NCI-H69 (cell line): ENCODE measurements at places on chromosomes 6 and 20.
A peak's percentile ranks its signal among the peaks of the same experiment; 100 is the strongest.

DNA sequence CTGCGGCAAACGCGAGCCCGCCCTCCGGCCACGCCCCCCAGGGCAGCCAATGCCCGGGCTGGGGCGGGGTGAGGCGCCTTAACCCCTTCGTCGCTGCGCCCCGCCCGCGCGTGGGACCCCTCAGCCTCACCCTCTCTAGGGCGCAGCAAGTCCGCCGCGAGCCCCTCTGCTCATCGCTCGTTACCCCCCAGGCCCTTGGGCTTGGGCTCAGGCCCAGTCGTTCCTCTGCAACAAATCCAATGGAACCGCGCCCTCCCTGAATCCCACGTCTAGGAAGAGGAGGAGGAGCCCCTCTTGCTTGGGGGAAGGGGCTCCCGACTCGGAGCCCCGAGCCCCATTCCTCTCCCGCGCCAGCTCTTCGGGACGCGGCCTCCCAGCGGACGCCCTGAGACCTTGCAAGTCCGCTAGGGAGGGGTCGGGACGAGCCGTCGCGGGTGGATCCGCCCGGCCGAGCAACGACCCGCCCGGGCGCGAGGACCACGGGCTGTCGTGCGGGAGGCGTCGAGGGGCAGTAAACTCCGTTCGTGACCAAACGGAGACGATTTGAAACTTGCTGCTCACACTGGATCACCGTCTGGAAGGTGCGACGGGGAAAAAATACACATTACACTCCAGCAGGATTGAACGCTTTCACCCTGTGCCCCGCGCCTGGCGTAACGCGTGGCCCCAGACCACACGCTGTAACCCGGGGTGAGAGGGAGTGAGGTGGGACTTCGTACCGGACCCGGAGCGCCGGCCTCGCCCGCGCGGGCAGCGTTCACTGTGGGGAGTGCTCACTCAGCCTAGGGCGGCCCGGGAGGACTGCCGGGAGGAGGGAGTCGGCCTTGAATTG lies 477 bp upstream of the LZTS3 start:
- peak; percentile 76 for DNase-seq

GRCh38 chr6:41271901-41272395 lies 14.5 kb downstream of the TREM1 start:
- DNase-seq, result no peak

- DNase-seq, result no peak
Observed at GRCh38 chr6:142568857-142569597, 267.2 kb downstream of the ADGRG6 start.

DNA sequence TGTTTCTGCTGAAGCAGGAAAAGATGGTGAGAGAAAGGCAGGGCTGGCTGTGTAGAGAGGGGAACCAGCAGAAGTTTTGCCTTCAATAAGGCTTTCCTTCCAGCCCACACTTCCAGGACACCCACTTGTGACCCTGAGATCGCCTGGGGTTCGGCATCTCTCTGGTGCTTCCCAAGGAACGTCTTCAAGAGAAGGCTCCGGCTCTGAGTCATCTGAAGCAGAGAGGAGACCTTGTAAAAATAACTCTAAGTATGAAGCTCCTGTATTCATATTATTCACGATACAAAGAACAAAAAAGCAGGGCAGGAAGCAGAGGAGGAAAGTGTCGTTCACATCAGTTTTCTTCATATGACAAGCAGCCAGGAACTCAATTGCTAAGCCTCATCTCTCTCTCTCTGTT lies 95.4 kb upstream of the MRPS10 start:
- DNase-seq, result no peak

- DNase-seq, result no peak
Observed at GRCh38 chr6:16706911-16707783, 54.1 kb downstream of the ATXN1 start.

- DNase-seq, result peak; percentile 4
Observed at GRCh38 chr20:54234991-54235390, 27.1 kb downstream of the PFDN4 start.

DNA sequence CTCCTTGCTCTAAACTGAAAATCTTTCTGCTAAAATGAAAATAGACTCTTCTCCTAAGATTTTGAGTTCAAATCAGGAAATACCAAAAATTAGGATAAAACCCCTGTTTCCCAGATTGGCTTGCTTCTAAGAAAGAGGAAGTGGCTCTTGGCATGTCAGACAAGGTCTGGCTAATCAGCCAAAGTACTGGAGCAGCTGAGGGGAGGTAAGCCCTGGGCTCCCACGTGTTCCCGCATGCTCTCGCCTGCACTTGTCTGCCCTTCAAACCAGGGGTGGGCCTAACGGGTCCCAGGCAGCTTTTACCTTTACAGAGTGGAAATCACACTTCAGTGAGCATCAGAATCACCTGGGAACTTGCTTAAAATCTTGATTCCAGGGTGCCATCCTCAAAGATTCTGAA lies 43.2 kb upstream of the GABRR1 start:
- peak; percentile 31 for DNase-seq

GRCh38 chr20:2065099-2065498 lies 36.5 kb upstream of the STK35 start:
- DNase-seq, result no peak

DNA sequence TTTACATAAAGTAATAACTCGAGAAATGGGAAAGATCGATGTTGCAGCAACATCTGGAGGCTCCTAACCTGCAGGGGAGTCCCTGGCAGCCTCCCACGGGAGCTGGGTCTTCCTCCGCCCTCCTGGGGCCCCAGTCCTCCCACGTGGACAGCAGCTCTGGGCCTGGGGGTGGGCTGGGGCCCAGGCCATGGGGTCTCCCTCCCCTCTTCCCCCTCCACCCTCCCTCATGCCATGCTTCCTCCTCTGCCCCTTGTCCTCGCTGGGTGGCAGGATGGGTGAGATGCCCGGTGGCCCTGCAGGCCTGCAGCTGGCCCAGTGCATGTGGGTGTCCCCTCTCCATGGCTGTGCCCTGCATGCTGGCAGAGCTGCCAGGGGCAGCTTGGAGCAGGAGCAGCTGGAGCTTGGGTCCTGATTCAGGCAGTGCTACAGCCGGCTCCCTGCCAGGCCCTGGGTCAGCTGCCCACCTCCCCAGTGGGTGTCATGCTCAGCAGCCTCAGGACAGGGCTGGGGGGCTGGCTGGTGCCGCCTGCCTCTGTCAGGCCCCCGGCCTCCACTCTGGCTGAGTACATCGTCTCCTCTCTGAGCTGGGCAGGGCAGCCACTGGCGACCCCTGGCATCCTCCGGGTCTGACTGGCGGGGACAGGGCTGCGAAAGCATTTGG lies 48.9 kb upstream of the BHLHE23 start:
- DNase-seq, result no peak

DNA sequence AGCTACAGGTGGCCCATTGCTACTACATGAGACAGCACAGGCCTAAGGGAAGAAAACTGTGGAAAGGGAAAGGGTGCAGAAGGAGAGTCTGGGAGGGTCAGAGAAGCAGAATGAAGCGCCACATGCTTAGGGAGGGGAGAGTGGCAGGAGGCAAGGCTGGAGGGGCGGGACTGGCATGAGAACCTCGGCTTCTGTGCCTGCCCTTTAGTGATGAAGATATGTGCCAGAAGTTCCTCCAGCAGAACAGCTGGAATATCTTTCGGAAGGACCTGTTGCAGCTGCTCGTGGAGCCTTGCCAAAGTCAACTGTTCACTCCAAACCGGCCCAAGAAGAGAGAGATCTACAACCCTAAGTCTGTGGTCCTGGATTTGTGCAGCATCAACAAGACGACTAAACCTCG lies 61.8 kb downstream of the CNBD2 start:
- DNase-seq, result no peak

- DNase-seq, result peak; percentile 35
Observed at GRCh38 chr6:162849269-162849668, 121.5 kb downstream of the PACRG start.

DNA sequence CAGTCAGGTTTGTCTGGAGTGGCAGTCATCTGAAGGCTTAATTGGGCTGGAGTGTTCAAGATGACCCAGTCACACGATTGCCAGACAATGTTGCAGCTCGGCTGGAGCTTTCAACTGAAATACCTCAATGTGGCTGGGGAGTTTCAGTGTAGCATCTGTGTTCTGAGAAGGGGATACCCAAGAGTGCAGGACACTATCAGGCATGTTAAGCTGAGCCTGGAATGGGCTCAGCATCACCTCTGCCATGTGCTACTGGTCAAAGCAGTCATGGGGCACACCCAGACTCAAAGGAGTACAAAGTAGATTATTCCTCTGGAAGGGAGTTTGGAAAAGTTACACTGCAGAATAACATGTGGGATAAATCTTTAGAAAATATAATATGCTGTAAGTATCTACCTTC lies 363.9 kb downstream of the KIF16B start:
- no peak for DNase-seq

GRCh38 chr6:78580923-78581322 lies 286.4 kb upstream of the IRAK1BP1 start:
- DNase-seq, result no peak
